ENCODE measurements at places on chromosomes 11 and 22. TPM values are rescaled to one million over a fixed set of nuclear protein-coding genes. Genes with fewer than 3 reads are reported as not detected.
A peak's percentile ranks its signal among the peaks of the same experiment; 100 is the strongest.

SLC22A12 gene
- not detected for total RNA-seq

MCAM gene
- total RNA-seq: 6,698 TPM

SCGB1C1 gene
- total RNA-seq: not detected

RPL3 gene
- total RNA-seq: 908 TPM

DDI1 gene
- not detected for total RNA-seq

MPZL2 gene
- total RNA-seq: 18.3 TPM

GGTLC2 gene
- not detected for total RNA-seq

LRRC56 gene
- total RNA-seq: not detected

- no peak for DNase-seq
Measured at GRCh38 chr11:77698896-77699295, 61.3 kb upstream of the CLNS1A start.

DNA sequence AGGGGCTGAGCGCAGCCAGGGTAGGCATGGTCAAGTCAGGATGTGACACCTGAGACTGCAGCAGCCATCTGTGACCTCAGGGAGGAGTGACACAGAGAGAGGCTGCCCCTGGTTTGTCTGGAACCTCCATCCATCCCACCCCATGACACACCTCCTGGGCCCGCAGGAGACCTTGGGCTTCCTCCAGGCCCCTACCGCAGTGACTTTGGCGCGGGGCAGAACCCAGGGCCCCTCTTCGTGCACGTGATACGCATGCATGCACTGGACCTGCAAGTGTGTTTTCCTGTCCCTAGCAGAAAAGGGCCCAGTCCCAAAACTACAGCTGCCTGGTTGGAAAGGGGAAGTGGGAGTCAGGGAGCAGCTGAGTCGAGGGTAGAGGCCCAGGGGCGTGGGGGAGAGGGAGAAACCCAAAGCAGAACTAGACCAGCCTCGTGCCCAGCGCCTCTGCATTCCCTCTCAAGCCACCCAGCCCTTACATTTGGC is 7.9 kb upstream of the CYTH4 start:
- no peak for DNase-seq

GRCh38 chr22:31211482-31211861 is 626 bp upstream of the LIMK2 start:
- DNase-seq: no peak

DNA sequence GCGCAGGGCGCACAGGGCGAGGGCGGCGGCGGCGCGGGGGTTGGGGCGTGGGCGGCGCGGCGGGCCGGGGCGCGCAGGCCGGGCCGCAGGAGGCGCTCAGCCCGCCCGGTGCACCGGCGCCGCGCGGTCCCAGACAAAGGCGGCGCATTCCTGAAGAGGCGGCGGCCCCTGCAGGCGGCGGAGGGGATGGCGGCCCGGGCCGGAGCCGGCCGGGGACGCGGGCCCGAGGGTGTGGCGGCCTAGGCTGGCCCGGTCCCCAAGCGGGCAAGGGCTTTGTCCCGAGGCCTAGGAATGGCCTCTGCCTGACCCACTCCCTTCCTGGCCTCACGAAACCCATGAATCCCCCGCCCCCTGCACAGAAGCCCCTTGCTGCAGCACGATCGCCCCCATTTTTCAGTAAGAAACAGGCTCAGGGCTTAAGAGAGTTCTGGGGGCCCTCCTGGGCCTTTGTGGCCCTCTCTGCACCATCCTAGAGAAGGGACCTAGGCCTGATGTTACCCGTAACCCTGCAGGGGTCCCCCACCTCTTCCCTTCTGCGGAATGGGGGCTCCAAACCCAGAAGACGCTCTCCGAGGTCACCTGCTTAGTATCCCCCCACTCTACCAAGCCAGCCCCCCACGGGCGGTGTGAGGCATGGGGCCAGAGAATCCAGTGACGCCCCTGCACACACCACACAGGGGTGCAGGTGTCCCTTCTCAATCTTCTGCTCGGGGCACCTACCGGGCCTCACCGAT is at the start of gene RTN4R:
Gene RTN4R (minus strand): TSS at position 40 of the 734 bp plus-strand sequence. CDS start 226 bp downstream, outside the sequence.
- no peak for DNase-seq

DNA sequence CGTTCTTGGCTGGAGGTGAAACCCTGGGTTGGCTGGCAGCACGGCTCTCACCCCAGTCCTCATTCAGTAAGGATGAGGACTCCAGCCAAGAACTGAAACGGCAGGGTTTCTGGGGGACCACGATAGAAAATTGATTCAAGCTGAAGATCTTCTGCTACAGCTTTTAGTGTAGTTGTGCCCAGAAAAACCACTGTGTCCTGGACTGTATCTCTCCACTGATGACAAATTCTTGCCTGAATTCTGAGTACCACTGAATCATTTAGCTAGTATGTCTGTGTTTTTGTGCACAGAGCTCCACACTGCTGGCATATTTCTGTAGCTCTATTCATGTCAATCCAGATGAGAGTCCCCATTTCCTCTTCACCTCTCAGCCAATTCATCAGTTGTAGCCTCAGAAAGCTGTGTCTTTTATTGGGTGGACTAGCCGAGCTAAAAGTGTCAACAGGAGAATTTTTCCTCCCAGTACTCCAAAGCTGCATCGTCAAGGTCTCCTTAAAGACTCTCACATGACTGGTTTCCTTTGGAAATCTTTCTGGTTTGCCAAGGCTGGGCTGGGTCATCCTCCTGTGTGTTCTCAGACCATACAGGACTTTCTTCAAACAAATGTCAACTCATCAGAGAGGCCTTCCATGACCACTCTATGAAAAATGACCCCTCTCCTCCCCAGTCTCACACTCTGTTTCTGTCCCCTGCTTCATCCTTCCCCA is 144.6 kb downstream of the LDLRAD3 start:
- no peak for DNase-seq

GRCh38 chr11:73409431-73409830 is 33.2 kb downstream of the RELT start:
- no peak for DNase-seq

- no peak for DNase-seq
Measured at GRCh38 chr11:26593691-26594090, 21.6 kb upstream of the MUC15 start.

DNA sequence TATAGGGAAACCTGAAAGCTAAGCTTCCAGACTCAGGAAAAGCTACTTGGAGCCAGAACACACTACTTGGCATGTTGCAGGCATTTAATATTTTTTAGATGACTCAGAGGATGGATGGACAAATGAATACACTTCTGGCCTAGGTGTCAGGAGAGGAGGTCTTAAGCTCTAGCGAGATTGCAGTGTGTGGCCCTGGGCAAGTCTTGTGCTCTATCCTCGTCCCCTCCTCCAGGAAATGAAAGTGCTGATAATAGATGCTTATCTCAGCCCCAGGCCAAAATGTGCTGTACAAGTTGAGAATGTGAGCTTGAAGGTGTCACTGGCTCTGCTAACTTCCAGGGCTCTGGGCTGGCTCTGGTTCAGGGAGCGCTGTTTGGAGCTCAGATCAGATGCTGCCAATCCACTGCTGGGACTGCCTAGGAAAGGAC is 136.3 kb downstream of the PKNOX2 start:
- no peak for DNase-seq

- DNase-seq: no peak
Measured at GRCh38 chr11:529728-530411, 5.5 kb downstream of the HRAS start.

GRCh38 chr22:35634943-35635540 is 13.2 kb upstream of the APOL6 start:
- no peak for DNase-seq

DNA sequence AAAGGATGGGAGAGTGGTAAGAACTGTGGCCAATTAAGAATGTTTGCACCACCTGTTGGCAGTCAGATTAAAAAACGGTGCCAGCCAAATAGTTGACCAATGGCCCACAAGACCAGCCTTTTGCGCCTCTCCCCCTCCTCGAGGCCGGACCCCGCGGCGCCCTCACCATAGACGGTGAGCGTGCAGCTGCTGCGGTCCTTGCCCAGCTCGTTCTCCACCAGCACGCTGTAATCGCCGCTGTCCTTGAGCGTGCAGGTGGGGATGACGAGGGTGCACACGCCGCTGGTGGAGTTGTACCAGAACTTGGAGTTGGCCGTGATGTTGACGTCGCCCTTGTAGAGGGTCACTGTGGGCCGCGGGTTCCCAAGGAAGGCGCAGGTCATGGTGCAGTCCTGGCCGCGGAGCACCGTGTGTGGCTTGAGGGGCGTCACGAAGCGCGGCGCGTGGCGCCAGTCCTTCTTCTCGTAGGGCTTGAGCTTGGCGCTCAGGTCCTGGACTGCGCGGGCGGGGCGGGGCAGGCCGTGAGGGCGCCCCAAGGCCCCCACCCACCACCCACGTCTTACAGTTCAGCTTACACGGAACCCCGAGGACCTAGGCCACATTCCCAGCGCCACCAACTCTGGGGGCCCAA is 7.2 kb downstream of the TMEM86A start:
- no peak for DNase-seq

DNA sequence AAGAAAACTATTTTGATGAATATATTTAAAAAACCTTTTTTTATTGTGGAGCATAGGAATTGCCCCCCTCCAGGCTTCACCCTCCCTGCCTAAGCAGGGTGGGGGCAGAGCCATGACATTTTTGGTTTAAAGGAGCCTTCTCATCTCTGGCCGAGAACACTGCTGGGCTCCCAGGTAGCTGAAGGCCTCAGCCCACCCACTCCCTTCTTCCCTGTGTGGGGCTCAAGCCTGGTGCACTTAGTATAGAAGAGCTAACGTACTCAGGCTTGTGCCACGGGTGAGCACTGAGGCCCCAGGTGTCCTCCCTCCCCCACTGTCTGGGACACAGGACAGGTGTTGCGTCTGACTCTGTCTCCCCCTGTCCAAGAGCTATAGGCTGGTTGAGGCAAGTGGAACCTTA is 2.2 kb upstream of the IL18BP start:
- no peak for DNase-seq

- DNase-seq: no peak
Measured at GRCh38 chr11:86511086-86511551, 136.4 kb downstream of the CCDC81 start.

- DNase-seq: no peak
Measured at GRCh38 chr22:17562906-17563870, at the start of gene SLC25A18. SLC25A18 (plus strand) TSS chr22:17563498; CDS start chr22:17579945, 16,447 bp downstream.

DNA sequence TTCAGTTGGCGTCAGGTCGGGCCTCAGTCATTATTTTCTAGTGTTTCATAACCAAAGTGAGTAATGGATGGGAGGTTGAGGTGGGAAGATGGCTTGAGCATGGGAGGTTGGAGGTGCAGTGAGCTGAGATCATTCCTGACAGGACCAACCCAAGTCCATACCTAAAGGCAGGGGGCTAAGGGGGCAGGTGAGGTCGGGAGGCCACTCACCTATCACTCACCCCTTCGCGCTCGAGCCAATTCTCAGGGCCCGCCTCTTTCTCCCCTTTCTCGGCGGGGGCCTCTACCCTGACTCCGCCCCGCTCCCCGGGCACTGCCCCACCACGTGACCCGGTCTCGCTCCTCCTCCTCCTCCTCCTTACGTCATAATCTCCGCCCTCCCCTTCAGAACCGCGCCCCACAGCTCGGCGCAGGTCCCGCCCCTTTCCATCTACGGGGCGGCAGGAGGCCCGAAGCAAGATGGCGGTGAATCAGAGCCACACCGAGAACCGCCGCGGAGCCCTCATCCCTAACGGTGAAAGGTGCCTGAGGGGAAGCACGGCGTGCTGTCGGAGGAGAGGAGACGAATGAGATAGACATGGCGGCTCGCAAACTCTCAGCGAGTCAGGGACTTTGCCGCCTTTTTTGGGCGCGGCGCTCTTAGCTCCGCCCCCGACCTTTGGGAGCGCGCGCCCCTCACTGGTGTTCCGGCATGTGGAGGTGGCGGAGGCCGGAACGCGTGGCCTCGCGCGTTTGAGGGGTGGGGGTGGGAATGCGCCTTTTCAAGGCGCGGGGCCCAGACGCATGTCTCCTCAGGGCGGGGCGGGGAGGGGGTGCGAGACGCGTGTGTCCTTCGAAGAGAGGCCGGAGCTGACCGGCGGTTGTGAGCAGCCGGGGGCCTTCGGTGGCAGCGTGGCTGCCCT is at the start of gene WBP2NL:
Gene WBP2NL (plus strand): TSS at position 428 of the 901 bp plus-strand sequence. CDS start 31 bp downstream, at position 459.
- DNase-seq: peak; percentile 15

GRCh38 chr11:27290261-27291050 is 72.6 kb downstream of the CCDC34 start:
- DNase-seq: no peak

DNA sequence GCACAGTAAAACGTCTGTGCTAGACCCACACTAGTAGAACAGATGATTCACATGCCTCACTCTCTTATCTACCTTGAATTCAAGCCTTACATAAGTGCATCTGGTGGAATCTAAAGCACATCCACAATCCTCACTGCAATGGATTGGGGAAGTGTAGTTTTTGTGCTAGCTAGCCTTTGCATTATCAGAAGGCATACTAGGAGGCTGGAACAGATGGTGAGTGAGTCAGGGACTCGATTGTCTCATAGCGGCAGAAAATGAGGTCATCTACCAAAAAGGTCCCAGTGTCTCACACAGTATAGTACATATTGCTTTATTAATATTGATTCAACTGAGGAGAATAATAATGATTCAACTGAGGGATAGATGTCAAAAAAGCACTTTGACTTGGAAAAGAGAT is 9.3 kb downstream of the MSANTD4 start:
- no peak for DNase-seq

GRCh38 chr11:15662285-15662684 is 547.6 kb downstream of the INSC start:
- DNase-seq: no peak

DNA sequence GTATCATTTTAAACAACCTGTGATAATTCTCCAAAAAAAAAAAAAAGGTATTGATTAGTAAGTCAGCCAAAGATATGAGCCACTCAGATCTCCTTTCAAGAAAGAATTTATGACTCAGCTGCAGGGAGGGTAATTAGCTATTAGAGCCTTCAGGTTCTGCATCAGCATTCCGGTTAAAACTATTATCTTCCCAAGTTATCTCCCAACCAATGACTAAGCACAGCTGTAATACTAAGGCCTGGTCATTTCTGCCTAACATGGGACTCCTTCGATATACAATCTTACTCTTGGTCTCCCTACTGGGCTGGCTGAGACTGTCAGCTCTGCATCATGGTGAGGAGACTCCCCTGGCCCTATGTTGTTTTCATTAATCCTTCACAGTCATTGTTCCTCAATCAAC is 60.4 kb downstream of the SBF2 start:
- DNase-seq: no peak

DNA sequence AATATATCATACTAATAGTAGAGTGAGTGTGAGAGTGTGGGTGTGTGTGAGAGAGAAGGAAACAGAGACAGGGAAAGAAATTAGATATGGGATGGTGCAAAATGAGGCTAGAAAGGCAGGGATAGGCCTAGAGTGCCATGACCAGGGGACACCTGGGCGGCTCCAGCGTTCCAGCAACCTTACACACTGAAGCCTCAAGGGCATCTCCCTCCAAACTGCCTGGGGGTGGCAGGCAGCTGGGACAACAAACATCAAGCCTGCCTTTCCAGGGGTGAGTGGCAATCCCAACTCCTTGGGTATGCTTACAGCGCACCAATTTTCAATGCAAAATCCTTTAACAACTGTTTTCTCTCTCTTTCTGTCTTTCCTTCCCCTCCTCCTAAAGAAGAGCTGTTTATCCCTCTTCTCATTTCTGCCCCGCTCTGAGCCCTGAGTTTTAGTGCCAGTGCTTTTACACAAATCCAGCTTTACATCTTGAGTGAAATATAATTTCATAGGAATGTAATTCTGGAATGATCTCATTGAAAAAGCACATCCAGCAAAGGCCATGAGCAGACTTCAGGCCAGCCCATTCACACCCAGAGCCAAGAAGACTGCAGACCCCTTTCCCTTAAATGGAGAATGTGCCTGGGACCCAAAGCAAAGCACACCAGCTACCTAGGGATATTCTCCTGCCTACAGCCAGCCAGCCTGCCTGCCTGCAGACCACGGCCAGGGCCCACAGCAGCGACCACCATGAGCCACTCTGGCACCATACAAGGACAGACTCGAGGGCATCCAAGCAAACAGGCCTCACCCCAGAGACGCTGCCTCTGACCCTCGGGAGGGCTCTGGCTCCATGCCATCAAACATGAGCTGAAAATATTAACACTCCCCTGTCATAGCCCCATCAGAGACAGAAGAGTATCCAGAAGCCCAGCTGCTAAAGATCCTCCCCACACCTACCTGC is 90.3 kb downstream of the RPL27A start:
- no peak for DNase-seq
